Stimulated activated CD8-positive, alpha-beta memory T cell treated with anti-CD3 and anti-CD28 coated beads, Interleukin-12 subunit alpha, Interleukin-12 subunit beta, amount 100 ng/mL, for 4 hours (primary cell): ENCODE measurements at places on chromosomes 6 and 20.

GRCh38 chr6:130425537-130425936 is 59.7 kb downstream of the TMEM200A start:
- DNase-seq, result no peak

DNA sequence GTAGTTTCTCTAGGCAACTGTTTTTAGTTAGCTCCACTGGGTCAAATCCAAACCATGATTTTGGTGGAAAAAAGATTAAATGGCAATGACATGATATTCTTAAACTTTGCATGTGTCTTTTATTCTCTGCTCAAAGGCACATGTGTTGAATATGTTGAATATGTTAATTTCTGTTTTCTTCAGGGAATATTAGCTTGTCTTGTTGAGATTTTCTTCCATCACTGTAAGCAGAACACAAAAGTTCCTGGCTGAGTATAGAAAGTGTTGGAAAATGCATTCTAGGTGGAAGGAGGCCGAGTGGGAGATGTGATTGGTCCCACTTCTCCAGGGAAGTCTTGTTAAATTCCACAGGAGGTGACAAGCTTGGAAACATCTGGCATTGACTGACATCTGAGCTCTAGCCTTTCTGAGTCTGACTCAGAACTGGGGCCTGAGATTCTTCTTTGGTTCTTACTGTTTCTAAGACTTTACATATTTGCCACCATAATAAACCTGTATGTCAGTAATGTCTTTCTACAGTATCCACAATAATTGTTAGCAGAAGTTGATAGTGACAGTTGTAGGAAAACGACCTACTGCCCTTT is 81.1 kb downstream of the LAMA4 start:
- DNase-seq, result no peak

DNA sequence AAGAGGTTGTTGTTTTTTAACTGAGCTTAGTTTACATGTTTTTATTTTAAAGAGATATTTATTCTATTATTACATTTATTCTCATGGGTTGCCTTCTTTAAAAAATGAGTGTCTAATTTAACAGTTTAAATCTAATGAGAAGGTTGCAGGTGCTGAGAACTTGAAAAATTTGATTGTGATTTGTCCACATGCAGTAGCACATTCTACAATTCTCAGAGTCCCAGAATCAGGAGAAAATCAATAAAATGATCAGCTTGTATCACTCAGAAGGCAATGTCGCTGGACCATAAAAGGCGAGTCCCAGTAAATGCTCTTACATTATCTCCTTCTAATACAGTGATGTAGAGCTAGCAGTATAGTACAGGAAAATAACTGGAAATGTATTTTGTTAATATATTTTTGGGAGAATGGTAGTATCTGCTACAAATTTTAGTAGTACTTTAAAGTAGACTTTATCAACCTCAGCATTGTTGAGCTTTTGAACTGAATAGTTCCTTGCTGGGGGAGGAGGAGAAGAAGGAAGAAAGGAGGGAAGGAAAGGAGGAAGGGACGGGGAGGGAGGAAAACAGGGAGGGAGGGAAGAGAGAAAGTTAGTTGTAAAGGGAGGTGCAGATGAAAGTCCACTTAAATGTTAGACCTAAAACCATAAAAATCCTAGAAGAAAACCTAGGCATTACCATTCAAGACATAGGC is 458.0 kb downstream of the DOK5 start:
- no peak for DNase-seq

DNA sequence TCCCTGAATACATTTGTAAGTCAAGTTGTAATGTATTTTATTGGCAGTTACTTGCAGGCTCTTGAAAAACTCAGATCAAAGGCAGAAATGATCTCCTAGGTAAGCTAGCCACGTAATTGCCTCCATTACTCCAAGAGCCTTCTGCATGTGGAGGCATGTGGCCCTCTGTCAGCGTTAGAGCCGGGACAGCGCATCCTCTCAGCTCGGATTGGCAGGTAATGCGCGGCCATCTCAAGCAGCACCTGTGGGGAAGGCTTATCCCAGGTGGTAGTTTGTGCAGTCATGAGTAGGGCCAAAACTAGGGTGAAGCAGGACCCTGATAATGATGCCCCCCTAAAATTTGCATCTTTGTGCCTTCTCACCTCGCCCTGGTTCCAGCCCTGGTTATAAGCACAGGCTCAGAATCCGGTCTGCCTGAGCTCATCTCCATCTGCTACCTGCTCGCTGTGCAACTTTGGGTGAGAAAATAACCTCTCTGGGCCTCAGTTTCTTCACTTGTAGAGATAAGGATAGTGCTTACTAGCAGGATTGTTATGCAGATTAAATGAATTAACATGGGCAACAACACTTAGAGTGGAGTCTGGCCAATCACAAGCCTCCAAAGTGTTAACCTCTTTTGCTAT is 157.5 kb upstream of the PMEPA1 start:
- DNase-seq, result no peak

DNA sequence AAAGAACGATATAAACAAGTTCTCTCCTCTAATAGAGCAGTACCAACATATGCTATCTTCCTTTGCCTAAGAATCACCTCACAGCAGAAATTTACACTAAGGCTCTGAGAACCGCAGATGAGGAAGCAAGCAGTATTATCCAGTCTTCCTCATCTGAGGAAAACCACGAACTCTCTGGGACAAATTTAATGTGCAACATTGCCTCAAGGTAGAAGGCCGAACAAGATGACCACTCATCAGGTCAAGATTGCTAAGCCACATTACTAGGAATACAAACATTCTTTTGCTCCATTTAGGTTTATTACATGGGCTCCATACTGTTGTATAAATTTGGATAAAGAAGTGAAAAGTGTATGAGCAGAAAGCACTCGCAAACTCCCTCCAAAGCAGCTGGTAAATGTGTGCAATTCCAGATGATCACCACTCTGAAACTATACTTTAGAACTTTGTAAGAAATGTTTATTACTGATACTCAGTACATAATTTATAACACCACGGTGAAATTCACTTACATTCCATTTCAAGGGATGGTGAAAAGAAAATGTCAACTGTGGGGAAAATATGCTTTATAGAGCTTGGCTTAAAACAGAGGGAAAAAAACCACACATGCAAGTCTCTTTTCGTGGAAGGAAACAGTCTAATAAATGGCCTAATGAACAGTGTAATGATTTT is 398.4 kb downstream of the BTBD9 start:
- no peak for DNase-seq

GRCh38 chr6:32081168-32081990 is 27.8 kb downstream of the TNXB start:
- DNase-seq, result no peak

DNA sequence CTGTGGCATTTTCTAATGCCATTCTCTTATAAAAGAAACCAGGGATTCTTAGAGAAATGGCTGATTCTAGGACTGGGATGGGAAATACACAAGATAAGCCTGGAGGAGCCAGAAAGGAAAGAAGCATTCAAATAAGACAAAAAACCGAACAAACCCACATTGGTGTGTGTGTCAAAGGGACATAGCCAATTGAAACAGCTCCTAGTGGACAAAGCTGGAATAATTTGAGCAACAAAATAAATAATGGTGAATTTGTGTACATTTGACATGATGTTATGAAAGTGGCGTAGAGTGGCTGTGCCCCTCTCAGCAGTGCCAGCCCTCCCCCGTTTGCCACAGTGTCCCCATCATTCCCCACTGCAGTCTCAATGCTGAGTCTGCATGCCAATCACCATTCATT is 55.5 kb downstream of the B3GAT2 start:
- DNase-seq, result no peak
